H54 (cell line): ENCODE measurements at places on chromosomes 2 and 18.

- DNase-seq: no peak
These were observed 13.1 kb upstream of the ACTR3 start for GRCh38 chr2:113876503-113877387.

- no peak for DNase-seq
These were observed 458.3 kb upstream of the FANCL start for GRCh38 chr2:58699411-58699810.

- peak; percentile 34 for DNase-seq
These were observed 34.4 kb upstream of the RAPGEF4 start for GRCh38 chr2:172701250-172701649.

DNA sequence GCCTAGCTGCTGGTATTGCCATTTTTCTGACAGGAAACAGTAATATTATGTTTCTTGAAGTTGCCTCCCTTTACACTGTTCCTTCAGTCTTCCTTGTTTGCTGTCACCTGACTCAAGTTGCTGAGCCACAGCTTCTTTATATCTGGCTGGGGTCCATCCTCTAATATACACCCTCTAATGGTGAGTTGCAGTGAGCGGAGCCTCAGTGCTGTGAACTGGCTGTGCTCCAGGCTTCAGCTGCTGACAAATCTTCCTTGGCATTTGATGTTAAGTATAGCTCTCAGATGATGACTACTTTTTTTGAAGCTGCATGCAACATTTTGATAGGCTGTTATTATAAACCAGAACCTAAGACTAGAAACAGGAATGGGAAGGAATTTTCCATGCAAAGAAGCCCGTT lies 366.7 kb downstream of the NUP35 start:
- no peak for DNase-seq

- no peak for DNase-seq
These were observed 226.0 kb downstream of the DPP10 start for GRCh38 chr2:114668415-114668814.

- no peak for DNase-seq
These were observed 51.2 kb downstream of the SLC14A2 start for GRCh38 chr18:45666520-45666919.

DNA sequence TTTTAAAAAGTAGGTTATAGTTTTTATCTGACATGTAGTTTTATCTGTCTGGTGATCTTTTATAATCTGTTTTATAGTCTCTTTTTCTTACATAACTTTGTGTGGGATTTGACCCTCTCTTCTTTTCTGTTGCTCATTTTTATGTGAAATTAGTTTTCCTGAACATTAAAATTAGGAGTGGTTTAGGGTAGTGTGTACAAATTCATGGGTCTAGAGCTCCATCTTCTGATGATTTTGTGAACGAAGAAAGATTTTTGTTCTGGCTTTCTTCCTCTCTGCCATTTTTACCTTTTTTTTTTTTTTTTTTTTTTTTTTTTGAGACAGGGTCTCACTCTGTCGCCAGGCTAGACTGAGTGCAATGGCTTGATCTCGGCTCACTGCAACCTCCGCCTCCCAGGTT lies 46.6 kb downstream of the SLC30A6 start:
- no peak for DNase-seq

GRCh38 chr2:25672494-25673299 lies 680 bp downstream of the DTNB start:
- peak; percentile 44 for DNase-seq

GRCh38 chr2:138432971-138433370 lies 68.6 kb upstream of the SPOPL start:
- no peak for DNase-seq

DNA sequence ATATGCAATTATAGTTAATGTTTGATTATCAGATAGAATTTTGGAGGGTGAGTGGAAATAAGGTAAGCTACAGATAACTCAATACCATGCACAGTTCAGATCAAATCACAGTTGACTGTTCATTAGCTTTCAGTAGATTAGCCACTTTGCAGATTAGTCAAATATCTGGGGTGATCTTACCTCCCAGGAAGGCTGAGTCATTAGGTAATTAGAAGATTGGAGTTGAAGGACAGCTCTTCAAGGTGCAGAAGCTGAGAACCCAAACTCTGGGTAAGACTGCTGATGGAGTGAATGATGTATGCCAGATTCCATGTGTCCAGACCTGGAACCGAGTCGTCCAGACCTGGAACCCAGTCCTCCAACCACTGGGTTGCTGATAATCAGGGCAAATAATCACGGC lies 262.8 kb upstream of the UBE2E3 start:
- DNase-seq: no peak

DNA sequence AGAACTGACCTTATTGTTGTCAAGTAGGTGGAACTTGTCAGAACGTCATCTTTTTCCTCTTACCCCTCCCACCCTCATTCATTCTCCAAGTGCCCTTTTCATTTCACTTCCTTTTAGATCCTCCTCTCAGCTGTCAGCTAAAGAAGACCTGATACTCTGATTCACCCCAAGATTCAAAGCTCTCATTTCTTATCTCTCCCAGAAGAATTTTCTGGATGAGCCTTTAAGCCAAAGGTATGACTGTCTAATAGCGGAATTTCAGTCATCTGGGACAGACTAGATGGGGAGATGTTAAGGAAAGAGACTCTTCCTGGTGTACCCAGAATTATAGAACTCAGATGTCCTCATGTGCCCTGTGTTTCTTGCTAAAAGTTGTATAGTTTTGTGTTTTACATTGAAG lies 53.9 kb downstream of the TCF7L1 start:
- DNase-seq: no peak

- no peak for DNase-seq
These were observed at the start of gene GALNT5 for GRCh38 chr2:157257312-157258252. Gene GALNT5, plus strand, starts transcription at chr2:157257705. Its CDS starts 378 bp downstream, at chr2:157258083.

GRCh38 chr18:54790109-54790508 lies 38.2 kb upstream of the RAB27B start:
- no peak for DNase-seq

DNA sequence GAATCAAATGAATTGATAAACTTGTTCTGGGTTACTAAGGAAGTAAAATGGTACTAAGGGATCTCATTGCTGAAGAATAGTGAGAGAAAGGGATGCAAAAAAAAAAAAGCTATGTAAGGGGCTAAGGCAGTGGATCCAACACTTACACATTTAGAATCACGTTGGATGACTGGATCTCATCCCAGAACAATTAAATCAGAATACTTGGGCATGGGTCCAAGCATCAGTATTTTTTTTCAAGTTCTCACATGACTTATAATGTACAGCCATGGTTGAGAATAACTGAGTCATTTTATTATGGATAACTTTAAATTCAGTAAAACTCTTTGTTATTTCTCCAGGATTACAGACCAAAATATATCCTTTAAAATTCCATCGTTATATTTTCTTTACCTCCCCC lies 8.5 kb downstream of the DSC1 start:
- DNase-seq: no peak

DNA sequence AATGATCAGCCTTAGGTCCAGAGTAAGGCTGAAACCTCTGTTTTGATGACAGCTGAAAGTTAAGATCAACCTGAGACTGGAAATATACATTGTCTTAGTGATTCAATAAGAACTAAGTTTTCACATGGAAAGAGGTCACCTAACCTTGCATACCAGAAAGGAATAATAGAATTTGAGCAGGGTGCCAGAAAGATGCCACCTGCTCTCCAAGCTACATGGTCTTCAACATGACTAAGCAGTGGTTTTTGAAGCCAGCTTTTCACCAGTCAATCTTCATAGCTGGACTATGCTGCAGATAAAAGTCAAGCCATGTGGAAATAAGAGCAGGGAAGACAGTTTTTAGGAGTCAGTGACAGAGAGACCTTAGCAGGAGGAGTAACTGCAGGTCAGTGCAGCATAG lies 589.4 kb upstream of the SYT4 start:
- DNase-seq: no peak

GRCh38 chr2:116754381-116755101 lies 1060.0 kb upstream of the DDX18 start:
- DNase-seq: no peak

GRCh38 chr2:154495455-154495868 lies 203.0 kb upstream of the KCNJ3 start:
- DNase-seq: no peak

- no peak for DNase-seq
These were observed 40.6 kb upstream of the FOSL2 start for GRCh38 chr2:28352104-28352503.

DNA sequence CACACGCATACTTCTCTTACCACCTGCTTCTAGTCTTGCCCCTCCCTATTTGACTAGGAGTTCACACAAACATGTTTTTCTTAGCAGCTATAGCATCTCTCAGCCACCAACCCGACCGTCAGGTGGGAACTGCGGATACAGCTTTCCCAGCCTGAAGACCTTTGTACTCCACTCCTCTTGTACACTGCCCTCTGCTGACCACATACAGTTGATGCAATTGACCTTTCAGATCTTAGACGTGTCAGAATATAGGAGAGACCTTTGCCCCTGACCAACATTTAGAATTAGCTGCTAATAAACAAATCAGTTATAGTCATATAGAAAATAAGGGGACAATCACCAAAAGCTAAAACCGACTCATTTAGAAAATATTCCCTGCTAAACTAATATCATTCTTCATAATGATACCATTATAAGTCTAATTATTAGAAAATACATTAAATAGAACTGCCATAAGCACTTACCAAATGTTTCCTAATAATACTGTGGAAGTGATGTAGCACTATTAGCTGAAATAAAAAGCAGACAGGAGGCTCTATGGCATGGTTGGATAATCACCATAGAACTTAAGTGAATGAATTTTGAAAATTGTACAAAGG lies 208.4 kb downstream of the RAD51AP2 start:
- DNase-seq: peak; percentile 12

DNA sequence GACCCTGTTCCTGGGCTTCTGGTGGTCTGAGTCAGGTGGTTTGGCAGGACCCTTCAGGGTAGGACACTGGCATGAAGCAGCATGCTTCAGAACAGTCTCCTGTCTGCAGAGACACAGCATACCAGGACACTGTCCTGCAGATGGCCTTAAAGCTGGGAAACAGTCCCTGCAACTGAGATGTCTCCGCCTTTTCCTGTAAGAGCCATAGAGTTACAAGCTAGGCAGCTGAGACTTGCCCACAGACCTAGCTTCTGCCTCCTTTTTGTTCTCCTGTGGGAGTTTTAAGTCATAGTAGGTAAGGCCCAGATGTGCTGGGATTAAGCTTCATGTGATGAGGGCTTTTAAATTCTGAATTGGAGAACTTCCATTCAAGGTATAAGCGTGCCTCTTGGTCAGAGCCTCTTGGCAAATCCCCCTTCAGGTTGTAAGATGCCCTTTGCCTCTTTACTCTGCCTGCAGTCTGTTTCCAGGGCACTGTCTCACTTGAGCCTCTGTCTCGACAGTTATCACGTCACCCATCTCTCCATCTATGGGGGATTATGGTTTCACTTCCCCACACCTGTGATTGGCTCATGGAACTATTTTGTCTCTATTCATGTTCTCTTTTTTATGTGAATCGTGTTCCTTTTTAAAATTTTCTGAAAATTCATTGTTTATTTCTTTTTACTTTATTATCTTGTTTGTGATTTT lies 51.8 kb downstream of the COA5 start:
- DNase-seq: no peak

DNA sequence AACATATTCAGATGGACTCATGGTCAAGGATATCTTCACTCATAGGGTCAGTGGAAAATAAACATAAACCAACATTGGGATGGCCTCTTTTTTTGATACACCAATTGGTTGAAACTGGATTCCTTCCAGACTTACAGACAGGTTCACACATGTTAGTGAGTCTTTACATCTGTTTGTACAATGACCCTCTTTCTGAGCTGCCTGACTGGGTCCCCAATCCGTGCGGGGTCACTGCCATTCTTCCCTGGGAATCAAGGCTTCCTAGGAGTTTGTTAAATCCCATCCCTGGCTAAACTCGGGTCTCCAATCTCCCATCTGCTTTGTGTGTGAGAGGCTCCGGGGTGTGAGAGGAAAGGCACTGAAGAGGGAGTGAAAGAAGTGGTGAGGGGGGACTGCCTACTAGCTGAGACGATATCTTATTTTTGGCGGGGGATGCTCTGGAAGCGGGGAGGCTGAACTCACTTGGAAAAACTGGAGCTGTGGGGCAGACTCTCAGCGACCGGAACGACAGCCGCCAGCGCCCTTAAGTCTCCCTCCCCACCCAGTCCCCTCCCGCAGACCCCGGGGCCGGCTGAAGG lies 487 bp downstream of the STARD6 start:
- no peak for DNase-seq

- DNase-seq: no peak
These were observed 289.9 kb upstream of the RBMS1 start for GRCh38 chr2:160783474-160783873.

DNA sequence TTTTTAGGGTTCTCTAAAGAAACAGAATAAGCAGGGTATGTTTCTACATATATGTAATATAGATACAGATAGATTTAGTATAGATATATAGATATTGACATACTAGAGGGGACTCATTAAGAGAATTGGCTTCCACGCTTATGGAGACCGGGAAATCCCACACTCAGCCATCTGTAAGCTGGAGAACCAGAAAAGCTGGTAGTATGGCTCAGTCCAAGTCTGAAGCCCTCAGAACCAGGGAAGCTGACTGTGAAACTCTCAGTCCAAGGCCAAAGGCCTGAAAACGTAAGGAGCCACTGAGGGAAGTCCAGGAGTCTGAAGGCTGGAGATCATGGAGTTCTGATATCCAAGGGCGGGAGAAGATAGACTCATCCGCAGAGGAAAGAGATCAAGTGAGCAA lies 441.3 kb upstream of the CDH20 start:
- DNase-seq: no peak

GRCh38 chr2:172094294-172095145 lies 8.2 kb downstream of the DLX2 start:
- no peak for DNase-seq

DNA sequence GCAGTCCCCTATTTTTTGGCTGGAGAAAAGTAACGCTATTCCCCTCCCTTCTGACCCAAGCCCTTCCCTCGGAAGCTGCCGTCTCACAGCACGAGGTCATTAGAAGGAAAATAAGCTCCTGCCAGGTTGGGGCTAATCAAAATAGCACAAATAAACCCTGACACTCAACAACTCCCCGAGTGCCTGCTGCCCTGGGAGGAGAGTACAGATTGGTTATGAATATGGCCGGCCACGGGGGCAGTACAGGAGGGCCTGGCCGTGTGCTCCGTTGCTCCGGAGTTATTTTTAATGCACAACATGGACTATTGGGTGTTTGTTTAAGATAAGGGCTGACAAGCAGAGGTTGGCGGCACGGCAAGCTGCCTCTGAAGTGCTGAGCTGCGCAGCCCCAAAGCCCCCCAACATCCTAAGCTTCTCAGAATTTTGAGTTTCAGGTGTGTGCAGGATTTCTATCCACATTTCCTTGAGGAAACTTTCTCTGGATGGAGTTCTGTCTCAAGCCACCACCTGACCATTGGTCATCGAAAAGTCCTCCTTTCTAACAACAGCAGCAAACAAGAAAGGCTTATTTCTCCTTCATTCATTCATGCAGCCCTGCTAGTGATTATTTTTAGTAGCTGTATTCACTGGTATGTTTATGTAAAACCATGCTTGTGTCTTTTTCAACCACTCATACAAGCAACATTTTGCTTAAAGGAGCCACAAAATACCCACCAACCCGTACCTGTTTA lies 58.7 kb downstream of the PAX3 start:
- no peak for DNase-seq

DNA sequence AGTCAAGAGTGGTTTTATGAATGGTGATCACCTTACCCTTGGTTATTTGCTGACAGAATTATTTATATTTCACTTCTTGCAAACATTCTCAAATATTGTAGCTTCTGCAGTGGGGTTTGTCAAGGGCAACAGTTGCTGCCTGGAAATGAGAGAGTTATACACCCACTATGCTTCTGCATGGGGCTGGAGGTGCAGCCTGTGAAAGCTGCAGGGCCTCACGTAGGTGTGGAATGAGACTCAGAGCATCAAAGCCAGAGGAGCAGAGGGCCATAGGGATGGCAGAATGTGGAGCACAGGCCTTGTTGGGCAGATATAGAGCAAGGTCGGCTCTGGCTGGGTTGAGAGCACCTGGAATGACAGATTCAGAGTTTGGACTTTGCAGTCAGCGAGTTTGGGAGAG lies 128.2 kb downstream of the ARHGEF4 start:
- no peak for DNase-seq
